Stomach (tissue), 19 donors: ENCODE measurements at places on chromosomes 3 and 15. TPM values are rescaled to one million over a fixed set of nuclear protein-coding genes. Genes with fewer than 3 reads are reported as not detected.
A peak's percentile ranks its signal among the peaks of the same experiment; 100 is the strongest.

- H3K27ac ChIP-seq, result no peak overlapping the region
- H3K4me1 ChIP-seq, result no peaks in the 10 kb centered on the region
- H3K4me3 ChIP-seq, result no peak overlapping the region
- H3K36me3 ChIP-seq, result no peaks in the 10 kb centered on the region
Measured at GRCh38 chr3:197407053-197407452, 108.6 kb upstream of the DLG1 start.

- no peaks in the 10 kb centered on the region for H3K4me1 ChIP-seq
- no peaks in the 10 kb centered on the region for H3K36me3 ChIP-seq
- no peak for DNase-seq
- H3K27me3 ChIP-seq, result no peaks in the 10 kb centered on the region
- no peak overlapping the region for H3K27ac ChIP-seq
- H3K4me3 ChIP-seq, result no peak overlapping the region
Measured at GRCh38 chr3:171873580-171873979, 30.4 kb downstream of the TMEM212 start.

DNA sequence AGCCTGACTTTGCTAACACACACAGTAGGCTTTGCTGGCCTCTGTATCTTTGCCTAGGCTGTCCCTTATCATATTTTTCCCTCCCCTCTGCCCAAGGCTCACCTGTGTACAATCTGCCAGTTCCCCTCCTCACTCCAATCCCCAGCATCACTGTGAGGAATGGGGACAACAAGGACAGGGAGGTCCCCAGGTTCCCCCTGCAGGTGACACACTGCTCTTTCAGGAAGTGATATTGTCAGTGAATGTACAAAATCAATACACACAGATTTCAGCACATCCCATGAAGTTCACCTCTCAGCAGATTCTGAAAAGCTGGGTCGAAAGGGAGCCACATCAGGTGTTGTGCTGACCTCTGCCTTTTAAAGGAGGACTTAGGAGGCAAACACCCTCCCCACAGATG is 177.5 kb downstream of the RAB11A start:
- no peak for DNase-seq
- H3K4me3 ChIP-seq, result no peak overlapping the region
- H3K4me1 ChIP-seq, result no peaks in the 10 kb centered on the region
- H3K36me3 ChIP-seq, result no peaks in the 10 kb centered on the region
- no peak overlapping the region for H3K27ac ChIP-seq

DNA sequence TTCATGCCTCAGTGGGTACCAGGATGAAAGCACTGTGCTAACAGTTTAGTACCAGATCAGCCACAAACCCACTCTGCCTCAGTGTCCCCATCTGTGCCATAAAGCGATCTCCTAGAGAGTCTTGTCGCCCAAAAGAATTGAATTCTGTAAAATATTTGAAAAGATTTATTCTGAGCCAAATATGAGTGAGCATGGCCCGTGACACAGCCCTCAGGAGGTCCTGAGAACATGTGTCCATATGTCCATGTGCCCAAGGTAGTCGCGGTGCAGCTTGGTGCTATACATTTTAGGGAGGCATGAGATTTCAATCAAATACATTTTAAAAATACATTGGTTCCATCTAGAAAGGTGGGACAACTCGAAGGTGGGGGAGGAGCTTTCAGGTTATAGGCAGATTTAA is 15.4 kb upstream of the NOX5 start:
- no peaks in the 10 kb centered on the region for H3K36me3 ChIP-seq
- H3K27me3 ChIP-seq, result no peaks in the 10 kb centered on the region
- DNase-seq, result no peak
- H3K4me1 ChIP-seq, result no peaks in the 10 kb centered on the region
- no peak overlapping the region for H3K27ac ChIP-seq
- H3K4me3 ChIP-seq, result no peak overlapping the region

DNA sequence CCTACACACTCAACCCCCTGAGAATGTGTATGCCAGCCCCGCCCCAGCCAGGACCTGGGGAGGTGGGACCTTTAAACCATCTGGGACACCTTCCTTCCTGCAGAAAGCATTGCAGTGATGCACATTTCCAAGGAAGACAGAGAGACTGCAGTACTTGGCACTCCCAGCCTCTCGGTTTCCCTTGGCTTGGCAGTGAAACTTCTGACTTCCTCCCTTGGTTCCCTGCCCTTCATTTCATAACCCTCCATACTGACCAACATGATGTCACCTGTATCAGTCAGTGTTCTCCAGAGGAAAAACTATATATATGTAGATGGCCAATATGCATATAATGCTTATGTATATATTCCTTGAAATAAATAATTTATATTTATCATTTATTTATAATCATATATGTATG is 103.2 kb downstream of the SST start:
- no peaks in the 10 kb centered on the region for H3K36me3 ChIP-seq
- H3K4me1 ChIP-seq, result peaks cover 8% of the 10 kb centered on the region
- H3K4me3 ChIP-seq, result no peak overlapping the region
- H3K27ac ChIP-seq, result no peak overlapping the region

DNA sequence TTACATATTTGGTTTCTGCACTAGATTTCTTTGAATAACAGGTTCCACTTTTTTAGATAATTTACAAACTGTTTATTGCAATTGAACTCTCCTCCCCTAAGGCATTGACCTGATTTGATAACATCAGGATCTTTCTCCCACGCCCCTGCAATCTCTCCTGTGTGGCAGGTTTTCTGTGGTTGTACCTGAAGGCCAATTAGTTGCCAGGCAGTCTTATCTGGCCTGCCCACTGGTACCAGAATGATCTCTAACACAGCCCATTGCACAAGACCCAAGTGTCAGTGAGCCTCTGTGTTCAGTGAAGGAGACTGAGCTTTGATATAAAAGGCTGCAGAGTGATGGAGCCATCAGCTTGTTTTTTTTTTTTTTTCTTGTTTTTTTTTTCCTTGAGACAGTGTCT is 3.3 kb downstream of the ACAD9 start:
- no peak for DNase-seq
- H3K36me3 ChIP-seq, result peaks cover 50% of the 10 kb centered on the region
- H3K27ac ChIP-seq, result no peak overlapping the region
- peaks cover 52% of the 10 kb centered on the region for H3K4me1 ChIP-seq
- no peak overlapping the region for H3K4me3 ChIP-seq
- no peaks in the 10 kb centered on the region for H3K27me3 ChIP-seq

DNA sequence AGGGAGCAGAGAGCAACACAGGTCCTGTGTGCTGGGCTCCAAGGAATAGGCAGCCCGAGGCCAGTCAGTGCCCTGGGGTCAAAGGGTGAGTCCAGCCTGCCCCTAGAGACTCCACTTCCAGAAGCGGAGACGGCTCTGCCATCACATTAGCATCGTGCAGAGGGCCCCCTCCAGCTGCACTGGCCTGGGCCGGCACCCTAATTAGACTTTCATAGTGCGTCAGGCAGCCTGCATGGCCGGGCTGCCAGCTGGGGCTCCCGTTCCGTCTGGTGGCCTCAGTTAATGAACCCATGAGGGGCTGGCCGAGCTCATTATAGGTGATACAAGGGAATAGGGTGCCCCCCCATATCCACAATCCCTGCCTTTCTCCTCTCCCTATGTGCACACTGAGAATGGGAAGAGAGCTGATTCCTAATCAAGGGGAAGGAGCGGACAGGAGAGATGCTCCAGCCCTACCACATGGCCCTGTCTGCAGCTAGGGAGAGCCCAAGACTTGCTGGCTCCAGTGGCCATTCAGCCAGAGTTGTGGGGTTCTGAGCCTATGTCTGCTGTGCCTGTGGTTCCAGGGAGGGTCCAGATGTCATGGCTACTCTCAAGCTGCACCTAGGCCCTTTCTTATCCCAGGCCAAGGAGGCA is 128.0 kb downstream of the SRGAP3 start:
- no peaks in the 10 kb centered on the region for H3K4me1 ChIP-seq
- H3K4me3 ChIP-seq, result no peak overlapping the region
- no peak for DNase-seq
- H3K36me3 ChIP-seq, result no peaks in the 10 kb centered on the region
- H3K27me3 ChIP-seq, result no peaks in the 10 kb centered on the region
- H3K27ac ChIP-seq, result no peak overlapping the region

DNA sequence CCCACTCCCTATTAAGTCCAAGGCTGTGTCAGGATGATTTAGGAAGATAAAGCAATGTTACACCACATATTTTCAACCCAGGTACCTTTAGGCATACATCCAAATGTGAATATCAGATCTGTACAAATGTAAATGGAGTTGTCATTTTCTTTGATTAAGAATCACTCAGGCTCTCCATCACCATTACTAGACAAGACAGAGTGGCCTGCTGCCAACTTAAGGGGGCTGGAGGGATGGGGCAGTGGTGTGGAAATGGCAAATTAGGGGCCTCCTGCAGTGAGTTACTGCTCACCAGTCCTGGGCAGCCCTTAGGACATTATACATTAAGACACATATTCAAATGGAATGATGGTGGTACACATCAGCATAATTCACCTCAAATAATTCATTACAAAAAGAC is 211.0 kb downstream of the TNIK start:
- no peaks in the 10 kb centered on the region for H3K36me3 ChIP-seq
- no peak for DNase-seq
- no peak overlapping the region for H3K27ac ChIP-seq
- H3K4me3 ChIP-seq, result no peak overlapping the region
- no peaks in the 10 kb centered on the region for H3K27me3 ChIP-seq

- no peaks in the 10 kb centered on the region for H3K4me1 ChIP-seq
- H3K27me3 ChIP-seq, result no peaks in the 10 kb centered on the region
- no peaks in the 10 kb centered on the region for H3K36me3 ChIP-seq
- peak overlapping the region; percentile 38 for H3K27ac ChIP-seq
- no peak for DNase-seq
Measured at GRCh38 chr3:64884536-64884935, 196.7 kb upstream of the ADAMTS9 start.

- H3K4me3 ChIP-seq, result no peak overlapping the region
- no peaks in the 10 kb centered on the region for H3K27me3 ChIP-seq
- DNase-seq, result no peak
- no peak overlapping the region for H3K27ac ChIP-seq
- H3K4me1 ChIP-seq, result no peaks in the 10 kb centered on the region
- H3K36me3 ChIP-seq, result no peaks in the 10 kb centered on the region
Measured at GRCh38 chr3:39754549-39754948, 54.9 kb upstream of the MYRIP start.

- DNase-seq, result no peak
- peaks cover 56% of the 10 kb centered on the region for H3K4me1 ChIP-seq
- no peak overlapping the region for H3K27ac ChIP-seq
- H3K36me3 ChIP-seq, result no peaks in the 10 kb centered on the region
- H3K27me3 ChIP-seq, result no peaks in the 10 kb centered on the region
Measured at GRCh38 chr3:171345107-171345843, 114.9 kb downstream of the TNIK start.

GRCh38 chr15:82595203-82595602 is 52.0 kb downstream of the CPEB1 start:
- no peak overlapping the region for H3K4me3 ChIP-seq
- H3K4me1 ChIP-seq, result no peaks in the 10 kb centered on the region
- no peaks in the 10 kb centered on the region for H3K36me3 ChIP-seq
- no peak overlapping the region for H3K27ac ChIP-seq

- H3K4me1 ChIP-seq, result no peaks in the 10 kb centered on the region
- no peak overlapping the region for H3K27ac ChIP-seq
- no peaks in the 10 kb centered on the region for H3K27me3 ChIP-seq
- H3K36me3 ChIP-seq, result no peaks in the 10 kb centered on the region
Measured at GRCh38 chr15:23472033-23472432, 25.0 kb upstream of the GOLGA6L2 start.

DNA sequence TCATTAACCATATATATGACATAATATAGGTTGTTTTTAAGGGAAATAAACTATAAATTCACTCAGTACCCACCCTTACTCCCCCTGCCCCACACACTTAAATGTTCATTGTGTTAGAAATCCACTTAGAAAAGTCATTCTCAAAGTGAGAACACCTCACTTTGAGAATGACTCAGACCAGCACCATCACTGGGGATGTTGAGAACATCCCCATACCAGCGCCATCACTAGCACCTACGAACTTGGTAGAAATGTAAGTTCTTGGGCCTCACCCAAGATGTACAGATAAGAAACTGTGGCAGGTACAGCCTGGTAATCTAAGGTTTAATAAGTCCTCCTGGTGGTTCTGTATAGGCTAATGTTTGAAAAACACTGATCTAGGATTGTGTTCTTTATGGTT is 362.6 kb downstream of the LPP start:
- no peaks in the 10 kb centered on the region for H3K36me3 ChIP-seq
- no peaks in the 10 kb centered on the region for H3K27me3 ChIP-seq
- H3K4me1 ChIP-seq, result peaks cover 27% of the 10 kb centered on the region
- no peak overlapping the region for H3K4me3 ChIP-seq

- H3K4me3 ChIP-seq, result no peak overlapping the region
- DNase-seq, result no peak
- H3K4me1 ChIP-seq, result peaks cover 49% of the 10 kb centered on the region
- H3K27ac ChIP-seq, result no peak overlapping the region
- no peaks in the 10 kb centered on the region for H3K27me3 ChIP-seq
Measured at GRCh38 chr3:49493901-49494300, 23.8 kb downstream of the DAG1 start.

DNA sequence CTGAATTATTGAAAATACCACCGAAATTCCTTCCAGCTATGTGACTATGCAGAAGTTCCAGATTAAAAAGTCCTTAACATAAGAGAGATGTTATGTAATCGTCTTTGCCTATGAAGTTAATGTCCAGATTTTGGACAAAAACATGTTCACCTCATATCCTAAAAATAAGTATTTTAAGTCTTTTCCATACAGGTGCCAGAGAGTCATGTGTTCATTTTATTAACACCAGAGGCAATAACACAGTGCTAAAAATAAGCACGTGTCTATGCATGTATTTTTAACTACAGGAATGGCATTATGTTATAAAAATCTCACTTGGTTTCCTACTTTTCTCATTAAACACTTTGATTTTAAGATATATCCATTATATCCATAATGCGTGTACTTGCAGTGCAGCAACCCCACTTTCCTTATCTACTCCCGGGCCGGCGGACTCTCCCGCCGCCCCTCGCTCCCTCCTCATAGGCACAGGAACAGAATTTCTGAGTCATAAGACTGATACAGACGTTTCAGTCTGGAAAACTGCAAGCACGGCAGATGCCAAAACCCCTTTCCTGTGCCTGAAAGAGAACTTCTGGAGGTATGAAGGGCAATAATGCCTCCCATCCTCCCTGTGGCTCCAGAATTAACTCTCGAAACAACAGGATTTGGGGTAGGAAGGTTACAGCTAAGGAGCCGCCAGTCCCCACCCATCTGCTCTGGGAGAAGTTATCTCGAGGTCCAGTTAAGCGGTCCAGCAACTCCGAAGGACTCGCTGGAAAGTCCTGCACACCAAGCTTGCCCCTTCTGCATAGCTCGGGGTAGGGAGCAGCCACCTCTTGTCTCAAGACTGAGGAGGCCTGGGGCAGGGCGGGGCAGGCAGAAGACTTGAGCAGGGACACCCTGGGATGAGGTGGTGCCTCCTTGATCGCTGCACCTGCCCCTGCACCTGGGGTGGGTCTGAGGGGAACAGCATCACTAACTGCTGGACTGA is 22.3 kb upstream of the PSTPIP1 start:
- H3K27ac ChIP-seq, result no peak overlapping the region
- no peaks in the 10 kb centered on the region for H3K36me3 ChIP-seq
- peaks cover 21% of the 10 kb centered on the region for H3K27me3 ChIP-seq

- peaks cover 6% of the 10 kb centered on the region for H3K4me1 ChIP-seq
- H3K4me3 ChIP-seq, result no peak overlapping the region
- H3K27ac ChIP-seq, result no peak overlapping the region
- DNase-seq, result no peak
Measured at GRCh38 chr3:72515941-72516340, 332.3 kb downstream of the SHQ1 start.

The SERPINI2 gene
- total RNA-seq, result not detected

The CCDC39 gene
- total RNA-seq, result 11.7 TPM

The ZNF660 gene
- 12.5 TPM for total RNA-seq

The TM6SF1 gene
- total RNA-seq, result not detected

The LRRIQ4 gene
- not detected for total RNA-seq

The TRPM1 gene
- not detected for total RNA-seq

The ADAMTS9 gene
- total RNA-seq, result 35.6 TPM
